NK-92 treated with Interleukin-12 subunit alpha and Interleukin-12 subunit beta, amount 100 ng/mL, for 24 hours (cell line): ENCODE measurements at places on chromosomes 3 and 15.

GRCh38 chr15:47820057-47820746 is 102.9 kb downstream of the SEMA6D start:
- no peak for DNase-seq

- no peak for DNase-seq
These were observed 238.5 kb upstream of the KCNMB2 start for GRCh38 chr3:178297740-178298139.

DNA sequence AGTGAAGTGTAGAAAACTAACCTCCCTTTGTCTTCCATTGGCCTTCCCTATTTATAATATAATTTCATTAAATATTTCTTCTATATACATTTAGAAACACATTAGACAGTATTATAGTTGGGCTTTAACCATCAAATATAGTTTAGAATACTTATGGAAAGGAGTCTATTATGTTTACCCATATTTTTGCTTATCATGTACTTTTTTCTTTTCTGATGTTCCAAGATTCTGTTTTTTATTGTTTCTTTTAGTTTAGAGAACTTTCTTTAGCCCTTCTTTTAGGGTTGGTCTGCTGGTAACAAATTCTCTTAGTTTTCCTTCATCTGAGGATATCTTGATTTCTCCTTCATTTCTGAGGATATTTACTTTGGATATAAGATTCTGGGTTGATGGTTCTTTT is 23.7 kb downstream of the SH3GL3 start:
- no peak for DNase-seq

DNA sequence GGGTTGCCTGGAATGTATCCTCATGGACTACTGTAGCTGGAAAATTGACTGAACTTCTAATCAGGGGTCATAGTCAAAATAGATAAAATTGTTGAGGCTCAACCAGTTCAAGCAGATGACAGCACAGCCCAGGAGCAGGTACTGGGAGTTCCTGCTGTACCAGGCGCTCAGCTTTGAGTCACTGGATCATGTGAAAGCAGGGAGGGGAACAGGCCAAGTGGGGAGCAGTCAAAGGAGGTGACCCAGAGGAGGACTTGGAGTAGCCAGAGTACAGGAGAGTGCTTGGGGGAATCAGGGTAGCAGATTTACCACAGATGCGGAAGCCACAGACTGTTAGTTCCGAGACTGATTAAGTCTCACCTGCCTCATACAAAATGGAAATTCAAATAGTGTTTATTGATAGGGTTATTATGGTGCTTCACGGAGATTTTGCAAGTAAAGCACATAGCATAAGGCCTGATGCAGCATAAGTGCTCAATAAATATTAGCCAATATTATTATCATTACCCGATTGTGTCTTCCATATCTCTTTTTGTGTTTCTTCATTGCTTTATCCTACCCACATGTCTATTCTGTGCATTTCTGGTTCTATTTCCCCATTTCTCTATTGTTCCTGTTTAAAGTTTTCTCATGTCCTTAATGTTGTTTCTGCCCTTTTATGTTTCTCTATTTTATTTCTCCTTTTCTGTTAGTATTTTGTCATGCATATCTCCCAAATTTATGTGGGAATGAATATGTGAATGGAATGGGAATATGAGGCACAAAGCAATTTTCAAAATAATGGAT is 369.2 kb upstream of the MCTP2 start:
- no peak for DNase-seq

DNA sequence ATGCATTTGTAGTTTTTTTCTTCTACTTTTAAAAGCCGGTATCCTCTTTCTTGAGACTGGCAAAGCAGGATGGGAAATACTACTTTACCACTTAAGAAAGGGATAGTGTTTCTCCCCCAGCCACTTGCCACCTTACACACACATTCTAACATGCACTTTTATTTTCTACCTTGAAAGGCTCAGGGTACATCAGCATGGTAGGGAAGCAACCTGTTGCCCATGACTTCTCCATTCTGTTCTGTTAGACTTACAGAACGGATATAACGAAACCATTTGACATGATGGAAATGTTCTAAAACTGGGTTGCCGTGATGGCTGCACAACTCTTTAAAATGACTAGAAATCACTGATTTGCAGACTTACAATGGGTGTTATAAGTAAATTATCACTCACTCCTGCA is 405.5 kb downstream of the SHQ1 start:
- DNase-seq: no peak

DNA sequence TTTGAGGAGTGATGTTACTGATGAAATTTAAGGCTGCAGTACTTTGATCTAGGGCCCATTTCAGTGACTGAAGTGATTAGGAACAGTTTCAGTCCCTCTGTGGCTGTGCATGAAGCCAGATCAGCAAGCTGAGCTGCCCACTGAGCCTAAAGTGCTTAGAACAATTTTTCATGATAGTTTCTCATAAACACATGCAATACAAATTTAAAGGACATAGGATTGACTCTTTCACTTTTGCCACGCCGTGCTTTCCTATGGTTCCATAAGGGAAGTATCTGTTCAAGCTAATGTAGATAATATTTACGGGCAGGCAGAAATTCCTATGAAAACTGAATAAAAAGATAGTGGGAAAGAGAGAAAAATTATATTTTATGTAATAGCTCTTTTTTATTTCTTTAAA is 10.6 kb downstream of the ANKUB1 start:
- DNase-seq: no peak

GRCh38 chr3:141981084-141981483 is 104.6 kb downstream of the ATP1B3 start:
- no peak for DNase-seq

DNA sequence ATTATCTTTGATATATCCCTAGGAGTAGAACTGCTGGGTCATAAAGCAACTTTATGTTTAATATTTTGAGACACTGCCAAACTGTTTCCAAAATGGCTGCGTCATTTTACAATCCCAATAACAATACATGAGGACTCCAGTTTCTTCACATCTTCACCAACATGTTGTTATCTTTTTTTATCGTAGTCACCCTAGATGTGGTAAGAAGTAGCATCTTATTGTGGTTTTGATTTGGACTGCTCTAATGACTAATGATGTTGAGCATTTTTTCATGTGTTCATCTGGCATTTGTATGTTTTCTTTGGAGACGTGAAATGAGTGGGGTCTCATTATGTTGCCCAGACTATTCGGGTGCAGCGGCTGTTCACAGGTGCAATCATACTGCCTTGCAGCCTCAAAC is 83.8 kb downstream of the MAP4 start:
- DNase-seq: no peak

DNA sequence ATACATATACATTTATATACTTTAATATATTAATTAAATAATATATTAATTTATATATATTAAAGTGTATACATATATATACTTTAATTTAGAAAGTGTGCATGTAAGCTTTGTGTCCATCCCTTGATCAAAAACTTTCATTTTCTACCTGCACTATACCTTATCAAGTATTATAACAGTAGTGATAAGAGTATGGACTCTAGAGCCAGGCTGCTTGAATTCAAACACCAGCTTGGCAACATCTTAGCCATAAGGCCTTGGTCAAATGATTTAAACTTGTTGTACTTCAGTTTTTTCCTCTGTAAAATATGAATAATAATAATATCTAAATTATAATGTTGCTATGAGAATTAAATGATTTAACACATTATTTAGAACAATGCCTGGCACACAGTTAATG is 327.6 kb upstream of the NECTIN3 start:
- DNase-seq: no peak

- no peak for DNase-seq
These were observed 117.5 kb downstream of the OPA1 start for GRCh38 chr3:193710286-193711165.

DNA sequence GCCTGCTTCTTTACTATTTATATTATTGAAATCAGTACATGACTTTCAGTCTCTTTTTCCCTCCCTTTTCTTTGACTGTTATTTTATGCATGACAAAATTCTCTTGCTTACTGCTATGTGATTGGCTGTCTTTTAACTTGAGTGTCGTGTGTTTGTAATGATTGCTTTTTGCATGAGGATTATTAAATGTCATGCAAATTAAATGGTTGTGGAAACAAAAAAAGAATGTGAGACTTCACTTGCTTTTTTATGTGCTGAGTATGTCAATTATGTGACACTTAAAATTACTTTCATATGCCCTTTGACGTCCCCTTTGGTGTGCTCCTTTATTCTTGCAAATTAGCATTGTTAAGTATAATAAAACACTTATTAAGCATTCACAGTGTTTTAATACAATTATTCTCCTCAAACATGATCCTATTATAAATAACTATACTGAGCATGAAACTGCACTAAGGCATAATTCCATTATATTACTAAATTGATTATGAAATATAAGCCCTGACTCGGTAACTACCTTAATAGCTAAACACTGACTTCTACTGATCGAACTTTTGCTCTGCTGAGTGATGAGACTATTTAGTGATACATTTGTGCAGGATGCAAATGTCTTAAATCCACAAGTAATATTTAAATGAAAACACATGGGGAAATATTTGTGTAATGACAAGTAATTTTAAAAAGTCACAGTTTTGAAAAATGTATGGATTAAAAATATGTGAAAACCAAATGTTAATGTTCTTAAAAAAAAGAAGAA is 401.7 kb downstream of the NLGN1 start:
- no peak for DNase-seq

DNA sequence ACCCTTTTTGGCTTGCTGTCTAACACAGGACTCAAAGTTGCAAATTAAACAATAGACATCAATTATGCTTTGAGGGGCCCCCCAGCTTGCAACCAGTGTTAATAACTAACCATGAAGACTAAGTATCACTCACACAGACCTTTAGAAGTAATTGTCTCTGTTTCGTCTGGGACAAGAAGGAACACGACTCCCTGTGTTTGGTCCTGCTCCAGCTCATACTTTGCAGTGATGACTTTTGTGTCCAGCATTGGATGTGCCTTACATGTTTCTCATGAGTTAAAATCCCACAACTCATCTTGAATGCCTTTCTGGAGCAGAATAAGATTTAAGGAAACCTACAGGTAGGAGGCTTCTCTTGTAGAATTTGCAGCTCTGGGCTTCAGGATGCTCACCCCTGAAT is 53.1 kb downstream of the GMNC start:
- DNase-seq: no peak

DNA sequence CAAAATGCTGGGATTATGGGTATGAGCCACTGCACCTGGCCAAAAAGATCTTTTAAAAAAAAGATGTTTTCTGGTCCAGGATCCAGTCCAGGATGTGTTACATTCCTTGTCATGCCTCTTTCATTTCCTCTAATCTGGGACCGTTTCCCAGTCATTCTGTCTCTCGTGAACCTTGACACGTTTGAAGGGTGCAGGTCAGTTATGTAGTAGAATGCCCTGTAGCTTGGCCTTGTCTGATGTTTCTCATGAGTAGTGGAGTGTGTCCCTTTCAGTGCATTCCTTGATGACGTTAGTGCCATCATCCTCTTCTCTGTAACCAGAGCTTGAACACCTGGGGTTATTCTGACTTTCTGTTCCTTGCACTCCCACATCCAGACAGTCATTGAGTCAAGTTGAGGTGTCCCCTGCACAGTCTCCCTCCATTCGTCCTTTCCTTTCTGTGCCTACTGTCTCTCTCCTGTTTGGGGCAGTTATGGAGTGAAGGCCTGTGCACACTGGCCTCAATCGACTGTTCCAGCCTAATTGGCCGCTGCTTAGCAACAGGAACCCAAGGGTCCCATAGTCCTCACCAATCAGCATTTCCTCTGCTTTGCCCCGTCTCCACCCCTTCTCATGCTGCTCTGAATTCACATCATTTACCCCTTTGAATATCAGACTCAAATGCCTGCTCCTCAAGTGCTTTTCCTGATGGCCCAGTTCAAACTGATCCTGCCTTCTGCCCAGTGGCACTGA is 5.5 kb downstream of the FAM81A start:
- no peak for DNase-seq

DNA sequence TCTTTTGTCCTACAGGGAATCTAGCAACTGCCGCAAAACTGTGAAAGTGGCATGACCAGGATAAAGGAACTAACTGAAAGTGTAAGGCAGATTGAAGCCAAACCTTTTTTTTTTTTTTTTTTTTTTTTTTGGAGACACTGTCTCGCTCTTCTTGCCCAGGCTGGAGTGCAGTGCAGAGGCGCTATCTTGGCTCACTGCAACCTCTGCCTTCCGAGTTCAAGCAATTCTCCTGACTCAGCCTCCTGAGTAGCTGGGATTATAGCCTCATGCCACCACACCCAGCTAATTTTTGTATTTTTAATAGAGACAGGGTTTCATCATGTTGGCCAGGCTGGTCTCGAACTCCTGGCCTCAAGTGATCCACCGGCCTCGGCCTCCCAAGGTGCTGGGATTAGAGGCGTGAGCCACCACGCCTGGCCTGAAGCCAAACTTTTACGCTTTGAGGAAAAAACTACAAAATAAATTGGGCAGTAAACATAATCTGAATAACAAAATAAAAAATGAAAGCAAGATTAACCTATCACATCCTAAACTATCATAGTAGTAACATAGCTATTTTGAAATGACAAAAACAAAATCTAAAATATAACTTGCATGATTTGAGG is 9.7 kb downstream of the SLTM start:
- DNase-seq: no peak

DNA sequence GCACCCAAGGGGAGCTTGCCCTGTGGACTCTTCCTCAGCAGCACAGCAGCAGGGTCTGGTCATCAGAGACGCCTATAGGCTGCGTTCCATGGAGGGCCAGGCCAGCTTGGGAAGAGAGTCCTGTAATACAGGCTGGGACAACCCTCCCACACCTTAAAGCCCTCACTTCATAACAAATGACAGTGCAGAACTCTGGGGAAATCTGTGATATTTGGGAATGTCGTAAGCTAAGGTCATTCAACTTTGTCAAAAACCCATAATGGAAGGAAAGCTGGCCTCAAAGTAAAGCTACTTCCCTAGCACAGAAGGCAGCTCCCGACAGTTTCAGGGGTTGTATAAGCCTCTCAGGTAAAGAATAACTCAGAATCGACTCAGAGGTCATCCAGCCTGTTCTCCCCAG is 133.1 kb downstream of the MEGF11 start:
- DNase-seq: no peak

DNA sequence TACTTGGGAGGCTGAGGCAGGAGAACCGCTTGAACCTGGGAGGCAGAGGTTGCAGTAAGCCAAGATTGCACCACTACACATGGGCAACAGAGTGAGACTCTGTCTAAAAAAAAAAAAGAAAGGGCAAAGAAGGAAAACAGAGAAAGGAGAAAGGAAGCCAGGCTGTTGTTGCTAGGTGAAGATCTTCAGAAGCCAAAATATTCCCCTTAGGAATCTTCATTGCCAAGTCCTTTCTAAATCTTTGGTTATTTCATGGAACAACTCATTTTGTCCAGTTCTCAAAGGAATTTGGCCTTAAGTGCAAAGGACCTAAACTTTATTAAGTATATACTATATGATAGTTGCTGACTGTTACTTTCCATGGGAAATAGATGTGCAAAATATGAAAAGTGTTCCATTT is 59.2 kb upstream of the OSBPL11 start:
- DNase-seq: no peak

- DNase-seq: no peak
These were observed 1302.0 kb upstream of the GBE1 start for GRCh38 chr3:83063446-83063845.
